Stimulated activated CD8-positive, alpha-beta memory T cell treated with anti-CD3 and anti-CD28 coated beads, Interleukin-4, amount 100 ng/mL, for 48 hours (primary cell): ENCODE measurements at places on chromosomes 1 and 21.

DNA sequence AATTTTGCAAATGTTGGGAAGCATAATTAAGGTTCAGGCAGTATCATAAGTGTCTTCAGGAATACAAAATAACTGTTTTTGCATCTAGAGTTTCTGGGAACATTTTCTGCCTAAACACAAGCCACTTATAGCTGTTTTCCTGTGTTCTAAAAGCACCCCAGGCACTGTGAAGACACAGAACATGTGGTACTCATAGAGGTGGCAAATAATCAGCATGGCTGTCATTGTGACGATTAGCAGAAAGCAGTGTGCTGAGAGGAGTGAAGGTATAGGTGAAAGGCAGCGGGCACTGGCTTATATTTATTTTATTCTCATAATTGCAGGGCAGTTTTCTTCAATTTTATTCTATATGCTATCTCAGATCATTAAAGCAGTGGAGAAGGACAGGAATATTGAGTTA is 119.6 kb downstream of the LRRC53 start:
- no peak for DNase-seq

DNA sequence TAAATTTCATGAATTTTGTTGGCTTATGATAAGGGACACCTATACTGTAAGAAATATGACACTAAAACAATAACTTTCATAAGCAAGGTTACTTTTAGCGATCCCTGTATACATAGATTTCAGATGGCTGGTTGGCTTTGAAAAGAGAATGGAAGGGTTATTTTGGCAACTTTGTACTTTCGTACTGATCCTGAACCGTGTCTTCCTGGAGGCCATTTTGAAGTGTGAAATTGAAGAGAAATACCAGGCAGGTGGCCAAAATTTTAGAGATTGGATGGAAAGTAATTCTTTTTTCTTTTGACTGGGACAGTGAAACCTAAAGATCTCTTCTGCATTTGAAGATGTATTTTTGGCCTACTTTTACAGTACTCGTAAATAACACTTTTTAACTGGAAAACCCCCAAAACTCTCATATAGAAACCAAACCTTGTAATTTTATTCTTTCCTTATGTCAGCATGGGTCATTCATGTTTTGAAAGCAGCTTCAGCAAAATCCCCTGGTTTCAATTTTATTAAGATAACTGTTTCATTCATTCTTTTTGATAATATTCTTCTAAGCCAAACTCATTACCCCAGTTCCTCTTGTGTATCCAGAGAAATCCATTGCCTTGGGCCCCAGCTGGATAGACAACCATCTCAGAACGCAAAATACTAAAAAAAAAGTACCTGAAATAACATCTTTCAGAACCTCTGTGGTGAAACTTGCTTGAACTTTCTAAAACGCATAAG is 38.4 kb upstream of the ZNF281 start:
- no peak for DNase-seq

GRCh38 chr1:176552217-176552991 is 89.4 kb downstream of the PAPPA2 start:
- no peak for DNase-seq

DNA sequence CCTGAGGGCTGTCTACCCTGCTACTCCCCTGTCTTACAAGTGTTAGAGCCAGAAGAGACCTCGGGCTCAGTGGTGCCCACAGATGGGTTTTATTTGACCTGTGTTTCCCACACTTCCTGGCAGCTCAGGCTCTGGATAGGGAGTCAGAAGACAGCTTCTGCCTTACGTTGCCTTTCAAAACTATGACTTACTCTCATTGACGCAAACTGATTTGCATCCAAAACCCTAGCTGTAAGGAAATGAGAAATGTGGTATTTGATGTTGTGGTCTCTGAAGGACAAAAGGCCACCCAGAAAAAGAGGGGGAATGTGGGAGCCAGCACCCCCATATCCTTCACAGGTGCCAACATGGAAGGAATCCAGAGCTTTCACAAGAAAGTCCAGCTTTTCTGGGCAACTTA is 180.2 kb downstream of the ATG4C start:
- DNase-seq = no peak

DNA sequence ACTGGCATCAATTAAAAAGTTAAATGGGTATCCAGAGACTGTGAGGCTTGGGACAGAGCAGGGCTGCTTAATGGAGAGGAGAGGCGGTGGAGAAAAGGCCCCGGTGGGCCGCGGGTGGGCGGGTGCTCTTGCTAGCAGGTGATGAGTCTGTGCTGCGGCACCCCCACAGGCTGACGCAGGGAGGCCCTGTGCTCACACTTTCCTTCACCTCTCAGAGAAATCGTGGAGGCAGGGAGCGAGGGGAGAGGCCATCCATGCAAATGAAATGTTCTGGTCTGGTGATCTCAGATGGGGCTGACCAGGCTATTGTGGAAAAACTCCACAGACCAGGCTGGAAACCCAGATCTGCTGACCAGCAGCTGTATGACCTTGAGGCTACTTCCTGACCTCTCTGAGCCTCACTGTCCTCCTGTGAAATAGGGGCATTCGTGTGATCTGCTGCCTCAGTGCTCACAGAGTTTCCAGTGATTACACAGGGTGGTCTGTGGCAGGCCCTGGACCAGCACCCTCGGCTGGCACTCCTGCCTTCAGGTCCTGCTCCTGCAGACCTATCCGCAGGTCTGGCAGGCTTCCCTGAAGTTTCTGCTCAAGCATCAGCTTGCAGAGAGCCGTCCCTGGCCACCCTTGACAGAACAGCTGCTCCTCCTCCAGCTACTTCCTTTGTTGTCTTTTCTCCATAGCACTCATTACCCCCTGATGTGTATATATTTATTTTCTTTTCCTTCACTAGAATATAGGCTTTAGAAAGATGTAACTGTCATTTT is 89.2 kb downstream of the BEND5 start:
- no peak for DNase-seq

DNA sequence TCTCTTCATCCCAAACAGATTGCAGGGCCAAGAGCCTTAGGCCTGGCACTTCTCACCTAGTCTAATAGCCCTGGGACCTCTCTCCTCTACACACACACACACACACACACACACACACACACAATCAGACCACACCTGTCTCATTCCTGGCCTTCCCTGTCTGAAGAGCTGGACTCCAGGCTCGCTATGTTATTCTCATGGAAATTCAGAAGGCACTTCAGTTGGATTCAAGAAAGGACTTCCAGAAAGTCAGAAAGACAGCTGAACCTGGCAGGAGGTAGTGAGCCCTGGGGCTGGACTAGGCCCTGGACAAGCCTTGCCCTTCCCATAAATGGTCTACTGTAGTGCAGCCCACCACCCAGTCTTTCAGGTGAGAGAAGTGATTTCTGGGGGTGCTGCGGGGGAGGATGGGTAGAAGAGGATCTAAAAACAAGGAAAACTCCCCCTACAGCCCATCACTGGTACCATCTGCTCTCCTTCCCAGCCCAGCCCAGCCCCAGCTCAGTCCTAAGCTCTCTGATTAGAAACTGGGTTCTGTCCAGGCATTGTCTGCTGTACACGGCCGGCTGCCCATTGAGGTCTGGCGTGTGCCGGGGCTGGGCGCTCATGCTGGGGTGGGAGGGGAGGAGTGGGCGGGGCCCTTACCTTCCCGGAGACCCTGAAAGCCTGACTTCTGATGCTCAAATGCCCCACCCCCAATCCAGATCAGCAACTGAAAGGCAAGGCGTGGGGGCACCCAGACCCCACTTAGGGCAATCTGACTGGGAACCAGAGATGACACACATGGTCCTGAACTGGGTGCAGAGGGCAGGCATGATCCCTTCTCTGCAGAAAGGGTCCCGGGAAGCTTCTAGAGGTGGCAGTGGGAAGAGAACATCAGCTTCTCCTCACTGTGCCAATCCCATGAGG is 2.5 kb downstream of the KIF21B start:
- peak; percentile 69 for DNase-seq

DNA sequence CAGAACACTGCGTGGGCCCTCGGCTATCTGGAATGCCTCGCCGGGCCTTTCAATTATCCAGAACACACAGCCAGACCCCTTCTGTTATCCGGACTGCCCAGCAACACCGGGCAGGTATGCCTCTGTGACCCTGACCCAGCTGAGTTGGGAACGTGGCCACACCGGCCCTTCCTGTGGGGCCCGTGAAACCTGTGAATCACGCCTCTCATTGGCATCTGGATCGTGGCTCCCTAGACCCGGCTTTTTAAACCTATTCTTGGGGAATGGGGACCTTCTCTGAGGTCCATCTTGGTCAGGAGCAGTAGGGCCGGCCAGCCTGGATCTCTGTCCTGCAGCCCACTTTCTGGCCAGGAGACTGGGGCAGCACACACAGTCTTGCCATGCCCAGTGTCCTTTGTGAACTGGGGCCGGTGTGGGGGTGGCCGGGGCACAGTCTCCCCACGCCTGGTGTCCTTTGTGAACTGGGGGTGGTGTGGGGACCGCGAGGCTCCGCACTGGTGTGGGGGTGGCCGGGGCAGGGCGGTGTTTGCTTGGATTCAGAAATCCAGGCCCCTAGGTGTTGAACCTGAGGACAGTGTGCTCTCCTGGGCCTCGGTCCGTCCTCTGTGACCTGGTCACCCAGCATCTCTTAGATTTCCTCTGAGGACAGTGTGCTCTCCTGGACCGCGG is 11.1 kb downstream of the COL18A1 start:
- DNase-seq = no peak

DNA sequence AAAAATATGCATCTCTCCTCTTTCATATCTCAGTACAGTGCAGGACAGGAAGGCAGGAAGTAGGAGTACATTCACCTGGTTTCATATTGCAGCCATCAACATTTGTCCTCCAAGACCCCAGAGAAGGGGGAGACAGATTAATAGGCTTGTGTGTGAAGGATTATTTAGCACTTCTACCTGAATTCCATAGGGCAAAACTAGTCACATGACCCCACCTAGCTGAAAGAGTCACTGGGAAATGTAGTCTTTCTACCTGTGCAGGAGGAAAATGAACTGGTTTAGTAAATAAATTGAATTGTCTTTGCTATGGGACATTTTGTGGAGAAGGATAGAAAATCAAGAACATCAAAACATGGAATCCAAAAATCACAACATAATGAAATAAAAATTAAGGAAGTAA is 13.9 kb upstream of the TRIM33 start:
- no peak for DNase-seq

GRCh38 chr1:19920132-19920710 is 3.2 kb downstream of the PLA2G2E start:
- DNase-seq = no peak

- no peak for DNase-seq
These were observed 58.3 kb upstream of the PLA2G4A start for GRCh38 chr1:186770421-186770820.

GRCh38 chr1:248828845-248829244 is 3.1 kb upstream of the SH3BP5L start:
- no peak for DNase-seq

DNA sequence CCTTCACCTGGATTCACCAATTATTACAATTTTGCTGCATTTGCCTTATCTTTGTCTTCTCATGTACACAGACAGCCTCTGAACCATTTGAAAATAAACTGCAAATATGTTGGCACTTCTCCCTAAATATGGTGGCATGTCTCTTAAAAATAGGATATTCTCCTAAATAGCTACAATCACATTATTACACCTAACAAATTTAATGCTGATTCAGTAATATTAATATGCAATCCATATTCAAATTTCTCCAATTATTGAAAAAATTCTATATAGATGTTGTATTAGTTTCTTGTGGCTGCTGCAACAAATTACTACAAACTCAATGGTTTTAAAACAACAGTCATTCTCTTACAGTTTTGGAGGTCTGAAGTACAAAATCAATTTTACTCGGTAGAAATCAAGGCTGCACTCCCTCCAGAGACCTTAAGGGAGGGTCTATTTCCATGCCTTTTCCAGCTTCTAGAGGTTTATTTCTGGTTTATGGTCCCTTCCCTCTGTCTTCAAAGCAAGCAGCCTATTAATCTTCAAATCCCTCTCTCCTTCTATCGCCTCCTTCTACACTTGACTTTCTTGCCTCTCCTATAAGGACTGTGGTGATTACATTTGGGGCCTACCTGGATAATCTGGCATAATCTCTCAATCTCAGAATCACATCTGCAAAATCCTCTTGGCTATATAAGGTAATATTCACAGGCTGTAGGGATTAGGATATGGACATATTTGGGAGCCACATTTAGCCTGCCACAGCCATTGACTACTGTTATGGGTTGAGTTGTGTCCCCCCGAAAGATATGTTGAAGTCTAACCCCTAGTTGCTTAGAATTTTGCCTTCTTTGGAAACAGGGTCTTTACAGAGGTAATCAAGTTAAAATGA is 52.5 kb upstream of the BOLA1 start:
- no peak for DNase-seq

GRCh38 chr1:14610761-14611160 is 12.3 kb downstream of the KAZN start:
- no peak for DNase-seq

GRCh38 chr1:54973205-54973921 is 7.1 kb upstream of the TMEM61 start:
- no peak for DNase-seq

DNA sequence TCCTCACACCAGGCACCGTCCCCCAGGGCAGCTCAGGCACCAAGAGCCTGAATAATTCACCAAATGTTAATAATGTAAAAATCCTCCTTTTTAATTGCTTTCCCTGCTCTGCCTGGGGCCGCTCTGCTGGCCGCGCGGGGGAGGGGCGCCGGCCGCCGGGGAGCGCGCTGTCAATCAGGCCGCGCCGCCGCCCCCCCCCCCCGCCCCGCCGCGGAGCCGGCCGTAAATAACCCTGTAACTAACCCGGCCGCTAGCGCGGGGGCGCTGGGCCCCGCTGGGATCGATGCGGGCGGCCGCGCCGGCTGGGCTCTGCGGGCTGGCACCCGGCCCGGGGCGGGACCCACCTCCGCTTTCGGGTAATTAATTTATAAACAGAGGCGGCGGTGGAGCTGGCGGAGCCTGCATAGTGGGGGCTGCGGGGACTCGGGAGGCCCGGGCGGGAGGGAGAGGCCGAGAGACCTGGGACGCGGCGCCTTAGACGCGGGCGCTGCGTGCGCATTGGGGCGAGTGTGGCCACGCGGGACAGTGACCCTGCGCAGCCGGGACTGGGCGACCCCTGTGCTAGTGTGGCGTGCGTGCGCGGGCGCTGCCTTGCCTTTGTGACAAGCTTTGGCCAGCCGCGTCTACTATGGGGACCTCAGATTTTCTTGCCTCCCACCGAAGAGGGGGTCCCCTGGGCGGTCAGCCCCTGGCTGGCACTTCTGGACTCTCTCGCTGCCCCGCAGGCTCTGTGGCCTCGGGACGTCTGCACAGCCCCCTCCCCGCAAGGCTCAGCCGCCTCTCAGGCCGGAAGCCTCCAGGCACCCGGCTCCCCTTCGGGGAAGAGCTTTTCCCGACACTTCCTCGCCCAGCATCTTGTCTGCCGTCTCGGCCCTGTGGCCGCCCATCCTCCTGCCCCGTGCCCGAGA is 16.6 kb downstream of the SAMD11 start:
- no peak for DNase-seq

- no peak for DNase-seq
These were observed 64.0 kb upstream of the KCNK2 start for GRCh38 chr1:215018555-215018954.
